ENCODE measurements at places on chromosomes 3 and 15.

DNA sequence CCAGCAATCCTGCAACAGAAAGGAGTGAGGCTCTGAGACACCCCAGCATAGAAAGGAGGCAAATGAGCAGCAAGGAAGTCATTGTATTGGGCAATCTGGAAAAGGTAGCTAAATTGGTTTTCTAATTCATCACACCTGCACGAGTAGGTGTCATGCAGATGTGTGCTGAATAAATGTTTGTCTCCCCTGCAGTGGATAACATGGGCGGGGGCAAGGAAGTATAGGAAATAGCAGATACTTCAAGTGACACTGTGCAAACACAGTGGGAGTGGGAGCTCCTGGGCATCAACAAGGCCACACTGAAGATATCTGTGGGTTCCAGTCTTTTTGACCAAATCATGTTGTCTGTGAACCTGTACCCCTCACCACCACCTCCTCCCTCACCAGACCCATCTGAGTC, 14.4 kb upstream of the HTR3E start:
- no peak for DNase-seq

GRCh38 chr3:113259196-113259595, 47.8 kb downstream of the BOC start:
- DNase-seq: no peak

GRCh38 chr3:173743111-173743510, 345.6 kb downstream of the NLGN1 start:
- DNase-seq: no peak

- no peak for DNase-seq
These were observed 60.6 kb downstream of the CEMIP start for GRCh38 chr15:80839764-80840130.

GRCh38 chr3:196272826-196273225, 14.7 kb downstream of the PCYT1A start:
- no peak for DNase-seq

- no peak for DNase-seq
These were observed 136.9 kb downstream of the TJP1 start for GRCh38 chr15:29685156-29686078.

DNA sequence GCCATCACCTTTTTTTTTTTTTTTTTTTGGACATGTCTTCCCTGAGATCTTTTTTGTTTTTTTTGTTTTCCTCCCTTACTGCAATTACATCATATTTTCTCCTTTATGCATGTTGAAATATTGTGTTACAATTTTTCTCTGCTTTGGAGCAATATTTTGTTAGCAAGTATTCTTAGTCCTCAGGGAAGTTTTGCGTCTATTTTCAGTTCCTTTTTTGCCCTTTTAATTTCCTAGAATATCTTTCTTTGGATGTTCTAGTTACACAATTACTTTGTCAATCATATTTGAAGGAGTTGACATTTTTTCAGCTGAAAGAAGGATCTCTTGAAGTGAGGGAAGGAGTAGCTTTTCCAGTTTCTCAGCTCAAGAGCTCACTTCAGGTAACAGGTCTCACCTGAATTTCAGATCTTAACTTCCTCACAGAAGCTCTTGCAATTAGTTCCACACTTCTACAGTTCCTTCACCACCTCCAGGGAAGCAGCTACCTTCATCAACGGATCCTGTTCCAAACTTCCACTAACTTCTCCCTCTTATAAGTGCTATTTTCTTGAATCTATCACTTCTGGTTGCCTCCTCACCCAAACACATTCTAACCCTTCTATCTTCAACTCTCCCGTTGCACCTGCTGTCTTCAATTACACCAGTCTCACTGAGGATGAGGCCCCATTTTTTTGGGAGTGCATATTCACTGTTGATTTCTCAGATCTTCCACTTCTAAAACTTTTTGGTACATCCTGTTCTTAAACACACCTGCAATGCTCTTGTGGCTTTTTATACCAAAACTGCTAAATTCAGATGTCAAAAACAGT, 57.8 kb upstream of the CPOX start:
- no peak for DNase-seq

DNA sequence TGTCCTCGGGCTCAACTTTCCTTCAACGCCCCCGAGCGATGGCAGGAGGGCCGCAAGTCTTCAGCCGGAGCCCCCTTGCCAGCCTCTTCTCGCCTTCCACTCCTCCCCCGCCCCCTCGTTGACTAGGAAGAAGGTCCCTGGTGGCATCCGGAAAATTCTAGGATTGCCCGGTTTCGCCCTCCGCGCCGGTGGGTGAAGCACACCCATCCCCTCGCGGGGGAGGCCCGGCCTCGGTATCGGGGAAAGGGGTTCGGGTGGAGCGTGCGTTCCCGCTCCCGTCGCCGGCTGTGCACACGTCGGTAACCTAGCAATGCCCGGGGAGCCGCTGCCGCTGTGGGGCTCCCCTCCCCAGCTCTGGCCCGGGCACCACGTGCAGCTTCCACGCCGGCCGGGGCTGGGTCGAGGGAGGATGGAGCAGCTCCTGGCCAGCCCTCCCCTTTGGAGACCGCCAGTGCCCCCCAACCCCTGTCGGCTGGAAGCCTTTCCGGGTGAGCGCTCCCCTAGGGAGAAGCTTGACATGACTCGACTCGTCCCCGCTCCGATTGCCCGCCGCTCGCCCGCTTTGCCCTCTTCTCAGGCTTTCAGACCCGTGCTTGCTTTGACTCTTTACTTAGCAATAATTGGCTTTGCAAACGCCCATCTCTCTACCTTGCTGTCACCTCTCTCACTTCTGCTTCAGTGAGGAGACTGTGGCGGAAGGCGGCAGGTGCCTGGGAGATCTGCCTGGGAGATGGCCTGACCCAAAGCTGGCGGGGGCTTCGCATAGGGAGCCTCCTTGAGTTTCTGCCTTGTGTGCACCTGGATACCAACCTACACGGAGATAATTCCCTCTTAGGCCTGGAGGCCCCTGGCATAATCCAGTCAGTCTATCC, 1.3 kb downstream of the CACNA1D start:
- DNase-seq: no peak

Data from NCI-H226 (cell line).